Stimulated activated CD8-positive, alpha-beta memory T cell treated with anti-CD3 and anti-CD28 coated beads, Interleukin-4, amount 100 ng/mL, for 4 hours (primary cell): ENCODE measurements at places on chromosomes 13 and 19.

GRCh38 chr19:16338470-16339360, 14.1 kb downstream of the KLF2 start:
- no peak for DNase-seq

GRCh38 chr19:15508035-15508710, at the start of gene CYP4F22:
TSS of gene CYP4F22 (plus strand) at chr19:15508525. CDS start at chr19:15525337, 16,812 bp downstream.
- no peak for DNase-seq

DNA sequence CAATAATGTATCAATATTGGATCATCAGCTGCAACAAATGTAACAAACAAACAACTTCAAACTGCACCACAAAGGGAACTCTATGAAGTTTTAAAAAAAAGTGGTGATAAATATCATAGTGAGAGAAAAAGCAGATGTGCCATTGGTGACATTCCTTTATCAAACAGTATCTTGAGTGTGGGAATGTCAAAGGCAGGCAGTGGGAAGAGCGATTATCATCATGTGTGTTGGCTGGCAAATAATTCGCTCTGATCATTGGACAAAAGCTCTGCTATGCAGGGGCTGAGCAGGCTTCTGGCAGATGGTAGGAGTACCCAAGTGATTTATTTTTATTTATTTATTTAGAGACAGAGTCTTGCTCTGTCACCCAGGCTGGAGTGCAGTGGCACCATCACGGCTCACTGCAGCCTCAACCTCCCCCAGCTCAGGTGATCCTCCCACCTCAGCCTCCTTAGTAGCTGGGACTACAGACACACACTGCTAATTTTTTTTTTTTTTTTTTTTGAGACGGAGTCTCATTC, 55.9 kb upstream of the RANBP3 start:
- no peak for DNase-seq

DNA sequence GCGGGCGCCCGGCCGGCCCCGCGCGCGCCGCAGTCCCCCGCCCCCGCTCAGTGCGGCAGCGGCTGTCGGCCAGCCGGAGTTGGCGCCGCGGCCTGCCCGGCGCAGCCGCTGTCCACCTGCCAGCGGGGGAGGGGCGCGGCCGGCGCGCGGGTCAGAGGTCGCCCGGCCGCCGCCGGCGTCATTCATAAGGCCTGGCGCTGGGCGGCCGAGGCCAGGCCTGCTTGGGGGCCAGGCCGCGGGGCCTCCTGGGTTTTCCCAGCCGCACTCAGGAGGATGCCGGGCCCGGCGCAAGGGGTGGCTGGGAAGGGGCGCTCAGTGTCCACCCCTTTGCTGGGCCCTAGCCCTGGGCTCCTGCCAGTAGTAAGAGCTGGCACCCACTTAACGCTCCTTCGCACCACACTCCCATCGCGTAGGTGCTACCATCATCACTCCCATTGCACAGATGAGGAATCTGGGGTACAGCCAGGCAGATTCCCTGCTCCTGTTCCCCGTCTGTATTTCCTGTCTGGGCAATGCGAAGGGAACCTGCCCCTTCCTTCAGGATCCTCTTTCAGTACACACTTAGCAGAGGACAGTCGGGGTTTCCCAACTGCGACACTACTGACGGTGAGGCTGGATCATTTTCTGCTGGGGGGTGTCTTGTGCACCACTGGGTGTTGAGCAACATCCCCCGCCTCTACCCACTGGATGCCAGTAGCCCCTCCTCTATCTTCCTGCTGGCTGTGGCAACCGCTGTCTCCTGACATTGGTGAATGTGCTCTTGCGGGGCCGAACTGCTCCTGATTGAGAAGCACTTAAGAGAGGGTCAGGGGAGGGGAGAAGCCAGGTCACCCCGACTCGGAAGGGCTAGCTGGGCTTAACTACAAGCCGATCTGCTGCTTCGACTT, 846 bp upstream of the PRKACA start:
- no peak for DNase-seq

DNA sequence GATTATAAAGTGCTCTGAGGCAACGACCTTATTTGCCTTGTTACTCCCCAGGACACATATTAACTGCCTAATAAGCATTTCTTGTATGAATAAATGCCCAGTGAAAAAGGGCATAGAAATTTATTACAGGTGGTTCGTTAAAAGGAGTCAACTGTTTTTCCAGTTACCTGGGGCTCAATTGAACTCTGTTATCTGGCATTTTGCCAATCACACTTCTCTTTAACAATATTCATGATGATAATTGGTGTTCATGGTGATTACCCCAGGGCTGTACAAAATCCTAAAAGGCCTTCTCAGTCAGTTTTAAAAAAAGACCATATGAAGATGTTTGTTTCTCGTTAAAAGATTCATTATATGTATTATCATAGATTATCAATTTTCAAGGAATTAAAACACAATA, 57.1 kb downstream of the KL start:
- DNase-seq = no peak

DNA sequence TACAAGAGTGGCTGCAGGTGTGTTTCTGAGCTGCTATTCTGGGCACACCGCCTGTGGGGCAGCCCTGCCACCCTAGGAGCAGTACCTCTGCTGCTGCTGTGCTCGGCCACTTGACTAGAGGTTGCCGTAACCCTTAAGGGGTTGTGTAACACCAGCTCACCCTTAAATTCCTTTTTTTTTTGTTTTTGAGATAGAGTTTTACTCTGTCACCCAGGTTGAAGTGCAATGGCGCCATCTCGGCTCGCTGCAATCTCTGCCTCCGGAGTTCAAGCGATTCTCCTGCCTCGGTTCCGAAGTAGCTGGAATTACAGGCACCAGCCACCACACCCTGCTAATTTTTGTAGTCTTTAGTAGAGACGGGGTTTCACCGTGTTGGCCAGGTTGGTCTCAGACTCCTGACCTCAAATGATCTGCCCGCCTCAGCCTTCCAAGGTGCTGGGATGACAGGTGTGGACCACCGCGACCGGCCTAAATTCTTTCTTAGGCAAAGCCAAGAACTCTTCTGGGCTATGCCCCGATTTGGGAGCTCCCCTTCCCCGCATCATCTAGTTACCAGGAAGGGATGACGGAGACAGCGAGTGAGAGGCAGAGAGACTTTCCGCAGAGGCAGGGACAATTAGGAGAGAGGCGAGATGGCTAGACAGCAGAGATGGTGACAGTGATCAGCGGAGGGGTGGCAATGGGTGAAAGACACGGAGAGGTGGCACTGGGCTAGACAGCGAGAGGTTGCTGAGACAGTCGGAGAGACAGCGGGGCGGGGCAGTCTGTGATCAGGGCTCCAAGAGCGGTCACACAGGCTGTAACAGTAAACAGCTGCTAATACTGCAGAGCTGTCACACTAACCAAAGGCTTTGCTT, 4.4 kb upstream of the LILRA5 start:
- DNase-seq = no peak

DNA sequence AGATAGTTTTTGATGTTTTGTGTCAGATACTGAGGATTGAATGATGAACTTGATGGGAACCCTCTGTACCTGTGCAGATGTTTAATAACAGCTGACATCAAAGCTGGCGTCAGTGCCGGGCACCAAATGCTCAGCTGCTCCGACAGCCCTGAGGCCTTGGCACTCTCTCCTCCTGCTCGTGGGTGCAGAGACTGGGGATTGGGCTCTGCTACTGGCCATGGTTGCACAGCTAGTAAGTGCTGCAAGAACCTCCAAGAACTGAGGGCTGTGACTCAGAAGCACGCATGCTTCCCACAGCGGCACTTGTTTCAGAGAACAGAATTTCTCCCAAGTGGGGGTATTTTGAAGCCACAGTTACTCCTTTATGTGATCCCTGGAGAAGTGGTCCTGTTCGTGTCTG, 5.9 kb downstream of the LAMP1 start:
- DNase-seq = no peak

GRCh38 chr19:41442473-41443355, at the start of gene ERICH4:
TSS of gene ERICH4 (plus strand) at chr19:41443156. CDS start at chr19:41443170, 14 bp downstream.
- DNase-seq = no peak

DNA sequence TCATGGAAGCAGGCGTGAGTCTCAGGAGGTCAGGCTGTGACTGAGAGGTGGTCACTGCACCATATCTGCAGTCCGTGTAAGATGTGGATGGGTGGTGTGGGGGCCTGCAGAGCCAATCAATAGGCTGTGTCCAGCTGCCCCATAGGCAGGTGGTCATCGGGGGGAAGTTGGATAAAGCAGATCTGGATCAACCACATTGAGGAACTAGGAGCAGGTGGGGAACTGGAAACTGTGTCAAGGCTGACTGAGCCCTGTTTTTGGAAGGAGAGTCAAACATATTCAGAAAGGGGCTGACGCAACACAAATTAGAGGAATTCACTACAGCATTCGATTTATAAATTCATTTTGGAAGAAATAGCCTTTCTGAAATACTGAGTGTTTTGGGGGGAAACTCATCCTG, 15.0 kb downstream of the CLEC4M start:
- DNase-seq = no peak

DNA sequence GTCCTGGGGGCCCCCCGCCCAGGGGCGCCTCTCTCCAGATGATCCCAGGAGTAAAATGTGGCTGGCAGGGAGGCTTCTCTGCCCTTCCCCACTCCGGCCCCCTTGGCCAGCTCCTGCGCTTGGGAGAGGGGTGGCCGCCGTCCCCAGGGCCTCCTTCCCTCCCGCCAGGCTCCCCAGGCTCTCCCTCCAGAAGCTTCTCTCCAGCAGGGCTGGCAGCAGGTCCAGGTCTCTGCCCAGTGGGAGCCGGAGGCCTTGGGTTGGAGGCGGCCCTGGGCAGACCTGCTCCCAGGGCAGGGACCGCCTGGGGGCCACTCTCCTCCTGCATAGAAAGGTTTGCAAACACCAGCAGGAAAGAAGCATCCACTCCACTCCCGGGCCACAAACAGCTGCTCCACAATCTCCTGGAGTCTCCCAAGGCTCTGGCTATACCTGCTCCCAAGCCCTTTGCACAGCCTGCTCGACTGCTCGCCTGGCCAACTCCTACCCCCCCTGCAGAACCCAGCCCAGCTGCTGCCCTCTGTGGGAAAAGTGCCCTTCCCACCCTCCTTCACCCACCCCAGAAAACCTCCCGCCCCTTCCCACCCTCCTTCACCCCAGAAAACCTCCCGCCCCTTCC, 26.0 kb downstream of the SBNO2 start:
- no peak for DNase-seq

- DNase-seq = no peak
Observed at GRCh38 chr13:107817647-107818287, 397.6 kb downstream of the LIG4 start.

- no peak for DNase-seq
Observed at GRCh38 chr13:114065926-114066774, 66.3 kb downstream of the RASA3 start.

DNA sequence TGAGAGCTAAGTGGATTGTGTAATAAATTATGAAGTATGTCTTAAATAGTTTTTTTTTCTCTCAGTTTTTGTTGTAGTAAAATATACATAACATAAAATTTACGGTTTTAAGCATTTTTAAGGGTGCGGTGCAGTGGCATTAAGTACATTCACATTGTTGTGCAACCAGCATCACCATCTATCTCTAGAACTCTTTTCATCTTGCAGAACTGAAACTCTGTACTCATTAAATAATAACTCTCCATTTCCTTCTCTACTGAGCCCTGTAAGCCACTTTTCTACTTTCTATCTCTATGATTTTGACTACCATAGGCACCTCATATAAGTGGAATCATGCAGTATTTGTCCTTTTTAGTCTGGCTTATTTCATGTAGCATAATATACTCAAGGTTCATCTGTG, 87.1 kb downstream of the GJA3 start:
- DNase-seq = no peak
